ENCODE measurements at places on chromosomes 2 and 18.
A peak's percentile ranks its signal among the peaks of the same experiment; 100 is the strongest.

DNA sequence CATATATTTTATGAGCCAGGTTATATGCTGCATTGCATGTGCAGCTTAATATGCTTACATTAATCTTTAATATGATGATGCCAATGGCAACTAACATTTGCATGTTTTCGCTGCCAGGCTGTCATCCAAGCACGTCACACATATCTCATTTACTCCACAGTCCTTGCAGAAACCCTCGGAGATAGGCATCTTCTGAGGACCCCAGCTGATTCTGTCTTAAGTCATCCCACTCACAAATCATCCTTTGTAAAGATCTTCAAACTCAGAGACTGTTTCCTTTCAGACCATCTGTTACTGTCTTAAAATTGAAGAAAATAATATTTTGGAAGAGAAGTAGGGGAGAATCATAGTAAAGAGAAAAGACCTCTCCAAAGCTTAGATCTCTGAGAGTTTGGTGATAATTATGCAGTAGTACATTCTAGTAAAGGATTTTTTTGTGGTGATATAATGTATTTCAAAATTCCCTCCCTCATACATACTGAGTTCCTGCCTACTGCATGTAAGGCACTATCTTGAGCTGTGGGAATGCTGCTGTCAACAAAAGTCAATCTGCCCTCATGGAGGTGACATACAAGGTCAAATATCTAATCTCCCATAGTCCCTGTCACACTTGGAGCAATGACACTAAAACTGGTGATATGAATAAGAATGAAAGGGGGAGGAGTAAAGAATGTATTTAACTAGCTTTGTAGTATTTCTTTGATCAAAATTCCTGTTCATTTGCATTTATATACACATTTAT lies 11.0 kb downstream of the ITGA4 start:
- no peak for DNase-seq

GRCh38 chr2:43114210-43114609 lies 112.2 kb downstream of the ZFP36L2 start:
- no peak for DNase-seq

DNA sequence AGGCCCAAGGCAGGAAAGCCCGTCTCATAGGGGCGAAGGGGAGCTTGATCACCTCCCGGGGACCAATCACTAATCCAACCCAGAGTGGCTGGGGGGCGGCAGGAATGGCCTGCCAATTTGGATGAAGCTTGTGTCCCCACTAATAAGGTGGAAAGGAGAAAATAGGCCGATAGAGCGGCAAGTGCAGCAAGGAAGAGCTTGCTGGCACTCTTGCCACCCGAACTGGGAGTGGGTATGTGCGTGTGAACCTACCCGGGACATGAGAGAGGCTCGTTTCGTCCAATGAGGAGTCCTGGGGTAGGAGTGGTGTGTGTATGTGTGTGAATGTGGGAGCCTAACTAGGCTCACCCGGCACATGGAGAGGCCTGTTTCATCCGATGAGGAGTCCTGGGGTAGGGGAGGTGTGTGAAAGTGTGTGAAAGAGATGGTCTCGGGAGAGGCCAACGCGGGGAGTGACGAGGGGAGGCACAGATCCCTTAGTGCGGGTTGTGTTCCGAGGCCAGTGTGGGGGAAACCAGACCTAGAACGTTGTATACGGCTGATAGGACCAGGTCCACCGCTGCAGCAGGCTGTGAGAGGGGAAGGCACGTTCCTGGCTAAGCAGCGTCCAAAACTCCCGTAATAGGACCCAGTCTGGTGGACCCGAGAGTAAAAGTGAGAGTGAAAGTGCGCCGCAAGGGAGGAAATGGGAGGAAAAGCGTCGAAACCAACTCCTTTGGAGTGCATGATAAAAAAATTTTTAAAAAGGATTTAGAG lies 47.1 kb upstream of the SELENOI start:
- DNase-seq = peak; percentile 1

- no peak for DNase-seq
Observed at GRCh38 chr2:11574176-11575046, 40.6 kb downstream of the GREB1 start.

GRCh38 chr2:170122883-170123547 lies 54.9 kb upstream of the MYO3B start:
- no peak for DNase-seq

DNA sequence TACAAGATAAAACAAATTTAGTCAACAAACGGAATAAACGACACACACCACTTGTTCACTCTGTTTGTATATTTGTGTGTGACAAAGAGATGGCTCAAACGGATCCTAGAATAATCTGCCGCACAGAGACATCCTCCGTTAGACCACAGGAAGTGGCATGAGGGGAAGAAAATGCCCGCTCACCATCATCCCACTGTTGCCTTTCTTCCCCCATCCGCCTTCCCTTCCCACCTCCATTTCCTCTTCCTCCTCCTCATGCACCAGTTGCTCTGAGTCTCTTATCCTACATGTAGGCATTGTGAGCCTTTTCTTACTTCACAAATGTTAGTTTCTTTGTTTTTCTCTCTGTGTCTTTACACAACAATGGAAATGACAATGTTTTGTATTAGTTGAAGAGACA lies 228.5 kb upstream of the SMIM21 start:
- no peak for DNase-seq

- no peak for DNase-seq
Observed at GRCh38 chr2:160201849-160202539, 1.9 kb upstream of the ITGB6 start.

GRCh38 chr2:27049422-27050280 lies 1.8 kb upstream of the AGBL5 start:
- peak; percentile 30 for DNase-seq

DNA sequence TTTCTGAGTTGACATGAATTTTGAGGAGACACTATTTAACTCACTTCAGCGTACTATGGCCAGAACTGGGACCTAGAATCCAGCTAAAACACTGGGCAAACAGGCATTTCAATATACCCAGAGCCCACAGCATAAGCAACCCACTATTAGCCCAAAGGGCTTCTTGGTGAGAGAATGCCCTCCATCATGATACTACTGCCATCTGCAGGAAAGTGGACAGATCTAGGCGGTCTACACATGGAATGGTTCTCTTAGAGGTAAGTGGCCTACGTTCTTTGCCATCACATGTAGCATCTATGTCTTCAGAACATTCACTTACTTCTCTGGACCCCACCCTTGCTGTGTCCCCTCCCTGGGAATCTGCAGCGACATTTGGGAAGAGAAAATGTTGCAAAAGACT lies 181.3 kb upstream of the LINC00305 start:
- no peak for DNase-seq

- no peak for DNase-seq
Observed at GRCh38 chr2:204900910-204901309, 355.6 kb downstream of the PARD3B start.

DNA sequence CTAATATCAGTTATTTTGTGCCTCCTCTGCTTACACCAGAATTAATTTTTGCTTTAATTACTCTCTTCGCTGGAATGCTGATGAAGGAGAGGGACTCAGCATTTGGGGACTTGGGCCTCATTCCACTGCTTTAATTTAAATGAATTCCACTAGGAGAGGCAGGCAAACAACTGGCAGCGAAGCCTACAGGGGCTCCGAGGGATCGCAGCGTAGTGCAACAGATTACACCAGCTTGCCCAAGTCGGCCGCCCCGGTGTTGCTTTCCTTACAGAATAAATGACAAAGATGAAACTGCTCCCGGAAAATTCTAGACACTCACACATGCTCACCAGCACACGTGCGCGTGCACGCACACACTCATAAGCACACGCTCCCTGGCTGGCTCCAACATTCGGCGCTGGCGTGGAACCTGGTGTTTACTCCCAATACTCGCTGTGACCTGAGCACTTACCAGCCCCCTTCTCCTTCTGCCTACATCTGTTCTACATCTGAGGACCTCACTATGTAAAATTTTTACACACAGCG lies 175.4 kb downstream of the ZNF521 start:
- no peak for DNase-seq

DNA sequence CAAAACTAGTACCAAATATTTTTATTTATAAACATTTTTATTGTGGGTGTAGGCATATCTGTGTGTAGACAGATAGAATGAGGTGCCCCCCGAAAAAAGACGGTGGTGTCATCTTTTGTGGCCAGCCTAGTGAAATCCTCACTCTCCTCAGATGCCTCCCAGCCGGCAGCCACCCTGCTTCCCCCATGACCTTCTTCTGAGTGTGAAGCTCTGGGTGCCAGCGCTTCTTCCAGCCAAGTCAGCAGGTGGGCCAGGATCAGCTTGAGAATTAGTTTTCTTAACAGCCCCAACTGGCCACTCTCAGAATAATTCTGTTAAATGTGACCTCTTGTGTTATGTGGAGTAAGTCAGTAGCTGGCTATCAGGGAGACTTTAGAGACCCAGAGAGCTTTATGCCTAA lies 229.6 kb upstream of the FOSL2 start:
- DNase-seq = no peak

GRCh38 chr2:99198103-99198841 lies 17.3 kb downstream of the MRPL30 start:
- DNase-seq = no peak

- no peak for DNase-seq
Observed at GRCh38 chr2:173797586-173798263, 167.4 kb downstream of the SP3 start.

- no peak for DNase-seq
Observed at GRCh38 chr2:98419544-98419943, 25.1 kb upstream of the INPP4A start.

- DNase-seq = no peak
Observed at GRCh38 chr2:45957533-45958227, 306.2 kb downstream of the PRKCE start.

- DNase-seq = no peak
Observed at GRCh38 chr2:5842326-5842725, 150.1 kb downstream of the SOX11 start.

- DNase-seq = no peak
Observed at GRCh38 chr2:8015848-8016600, 665.8 kb upstream of the ID2 start.

DNA sequence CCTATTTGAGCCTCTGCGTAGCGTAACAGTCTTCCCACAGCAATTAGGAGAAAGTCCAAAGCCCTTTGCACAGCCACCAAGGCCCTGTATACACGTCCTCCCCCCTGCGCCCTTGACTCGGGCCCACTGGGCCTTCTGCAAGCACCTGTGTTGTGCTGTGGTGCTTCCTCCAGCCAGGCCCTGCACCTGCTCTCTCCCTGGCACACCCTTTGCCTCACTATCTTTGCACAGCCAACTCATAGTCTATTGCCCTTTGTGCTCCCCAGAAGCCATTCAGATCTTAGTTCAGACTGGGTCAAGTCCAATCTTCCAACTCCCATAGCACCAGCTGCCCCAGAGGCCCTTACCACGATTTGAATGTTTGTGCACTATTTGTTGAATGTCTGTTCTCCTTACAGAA lies 271.6 kb upstream of the MGAT5 start:
- DNase-seq = no peak

GRCh38 chr18:79538635-79539034 lies 141.0 kb upstream of the CTDP1 start:
- DNase-seq = no peak

DNA sequence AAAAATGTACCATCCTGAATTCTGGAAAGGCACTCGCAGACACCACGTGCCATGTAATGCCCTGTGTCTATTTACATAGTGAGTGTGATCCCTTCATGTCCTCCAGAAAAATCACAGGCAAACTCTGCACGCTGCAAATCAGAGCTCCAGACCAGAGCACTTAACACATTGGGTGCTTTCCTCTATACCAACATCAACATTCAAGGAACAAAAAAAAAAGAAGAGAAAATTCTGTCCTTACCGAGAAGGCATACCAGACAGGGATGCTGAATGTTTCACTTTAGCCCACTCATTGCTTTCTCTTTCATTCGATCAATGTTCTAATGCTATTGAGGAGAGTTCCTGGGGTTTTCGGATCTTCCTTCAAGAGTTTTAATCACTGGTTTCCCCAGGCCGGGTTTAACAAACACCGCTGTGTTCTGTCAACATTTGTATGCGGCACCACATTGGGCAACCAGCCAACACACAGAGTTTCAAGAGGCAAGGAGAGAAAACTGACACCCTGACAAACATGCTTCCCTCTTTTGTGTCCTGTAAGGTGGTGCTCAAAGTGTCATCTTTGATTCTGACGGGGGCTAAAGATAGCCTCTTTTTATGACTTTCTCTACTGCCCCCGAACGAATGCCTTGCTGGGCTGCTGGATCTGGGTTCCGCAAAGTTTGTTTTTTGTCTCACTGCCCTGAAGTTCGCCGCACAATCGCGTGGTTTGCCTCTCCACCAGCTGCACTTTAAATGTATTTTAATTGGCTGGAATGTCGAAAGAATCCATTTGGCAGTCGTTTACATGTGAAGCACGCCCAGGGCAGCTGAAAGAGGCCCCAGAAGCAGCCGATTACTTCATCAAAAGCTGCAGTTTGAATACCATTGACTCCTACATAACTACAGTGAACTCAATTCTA lies 106.4 kb upstream of the NCKAP5 start:
- DNase-seq = no peak

- DNase-seq = no peak
Observed at GRCh38 chr18:74508821-74509225, 12.7 kb downstream of the CNDP2 start.

GRCh38 chr2:218448934-218449333 lies 30.0 kb downstream of the VIL1 start:
- DNase-seq = no peak

GRCh38 chr2:33291278-33292013 lies 185.0 kb upstream of the RASGRP3 start:
- no peak for DNase-seq

Measured in stimulated activated CD8-positive, alpha-beta memory T cell treated with anti-CD3 and anti-CD28 coated beads, Interleukin-2, amount 100 ng/mL, for 1 hour (primary cell).